ENCODE measurements at places on chromosomes 5 and 9.

GRCh38 chr5:171221916-171222315 lies 87.1 kb upstream of the TLX3 start:
- no peak for DNase-seq

GRCh38 chr5:137872466-137872865 lies 4.8 kb downstream of the MYOT start:
- no peak for DNase-seq

GRCh38 chr5:156383510-156384265 lies 56.7 kb downstream of the SGCD start:
- no peak for DNase-seq

DNA sequence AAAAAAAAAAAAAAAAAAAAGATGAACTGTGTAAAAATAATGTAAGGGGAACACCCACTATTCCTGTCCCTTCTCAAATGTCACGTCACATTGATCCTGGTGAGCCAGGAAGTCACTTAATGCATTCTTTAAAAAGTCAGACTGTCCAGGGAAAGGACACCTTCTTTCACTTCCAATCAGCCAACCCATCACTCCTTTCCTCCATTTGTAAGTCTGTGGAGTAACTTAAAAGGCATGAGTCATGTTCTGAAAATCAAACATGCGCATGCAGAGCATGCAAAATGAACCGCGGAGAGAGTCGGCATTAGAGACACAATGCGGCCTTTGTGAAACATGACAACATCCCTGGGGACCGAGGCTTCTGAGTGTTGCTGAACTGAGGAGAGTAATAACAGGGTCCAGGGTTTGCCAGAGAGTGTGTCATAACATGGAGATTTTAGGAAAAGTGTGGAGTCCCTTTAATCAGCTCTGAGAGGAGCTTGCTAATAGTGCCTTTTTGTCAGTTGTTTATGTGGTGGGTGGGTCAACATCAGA lies 77.6 kb upstream of the SEMA6A start:
- no peak for DNase-seq

DNA sequence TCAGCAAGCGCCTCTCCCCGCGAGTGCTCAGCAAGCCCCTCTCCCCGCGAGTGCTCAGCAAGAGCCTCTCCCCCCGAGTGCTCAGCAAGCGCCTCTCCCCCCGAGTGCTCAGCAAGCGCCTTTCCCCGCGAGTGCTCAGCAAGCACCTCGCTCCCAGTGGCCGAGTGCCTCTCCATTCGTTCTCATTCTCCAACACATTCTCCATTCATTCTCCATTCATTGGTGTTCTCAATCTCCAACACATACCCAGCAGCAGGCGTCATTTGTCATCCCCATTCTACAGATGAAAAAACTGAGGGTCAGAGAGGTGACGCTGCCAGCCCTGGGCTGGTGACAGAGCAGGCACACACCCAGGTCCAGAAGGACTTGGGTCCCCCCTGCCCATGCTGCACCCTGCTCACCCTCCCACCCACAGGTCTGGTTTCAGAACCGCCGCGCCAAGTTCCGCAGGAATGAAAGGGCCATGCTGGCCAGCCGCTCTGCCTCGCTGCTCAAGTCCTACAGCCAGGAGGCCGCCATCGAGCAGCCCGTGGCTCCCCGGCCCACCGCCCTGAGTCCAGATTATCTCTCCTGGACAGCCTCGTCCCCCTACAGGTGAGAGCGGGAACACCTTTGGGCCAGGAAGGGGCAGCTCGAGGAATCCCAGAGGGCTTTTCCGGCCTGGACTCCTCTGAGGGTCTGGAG lies 32.5 kb downstream of the PTGES start:
- no peak for DNase-seq

DNA sequence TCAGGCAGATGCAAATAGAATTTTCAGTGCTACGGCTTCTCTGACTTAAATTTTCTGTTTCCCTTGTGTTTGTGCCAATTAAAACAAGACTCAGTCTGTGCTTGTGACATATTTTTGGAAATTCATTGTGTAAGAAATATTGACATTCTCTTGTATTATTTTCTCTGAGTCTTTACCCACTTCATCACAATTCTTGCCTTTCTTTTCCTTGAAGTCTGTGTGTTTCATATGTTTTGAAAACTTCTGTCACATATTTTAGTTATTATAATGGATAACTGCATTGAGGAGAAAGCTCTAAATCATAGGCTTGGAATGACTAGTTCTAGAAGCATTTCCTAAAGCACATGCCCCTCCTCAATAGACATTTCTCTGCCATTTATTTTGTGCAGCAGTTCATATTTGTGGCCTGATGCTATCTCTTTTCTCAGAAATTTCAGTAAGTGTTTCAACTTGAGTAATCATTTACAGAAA lies 206.6 kb downstream of the PALM2AKAP2 start:
- no peak for DNase-seq

- DNase-seq = no peak
Observed at GRCh38 chr5:96058084-96058483, 96.4 kb upstream of the ELL2 start.

- DNase-seq = no peak
Observed at GRCh38 chr9:133647148-133647547, 11.0 kb downstream of the DBH start.

DNA sequence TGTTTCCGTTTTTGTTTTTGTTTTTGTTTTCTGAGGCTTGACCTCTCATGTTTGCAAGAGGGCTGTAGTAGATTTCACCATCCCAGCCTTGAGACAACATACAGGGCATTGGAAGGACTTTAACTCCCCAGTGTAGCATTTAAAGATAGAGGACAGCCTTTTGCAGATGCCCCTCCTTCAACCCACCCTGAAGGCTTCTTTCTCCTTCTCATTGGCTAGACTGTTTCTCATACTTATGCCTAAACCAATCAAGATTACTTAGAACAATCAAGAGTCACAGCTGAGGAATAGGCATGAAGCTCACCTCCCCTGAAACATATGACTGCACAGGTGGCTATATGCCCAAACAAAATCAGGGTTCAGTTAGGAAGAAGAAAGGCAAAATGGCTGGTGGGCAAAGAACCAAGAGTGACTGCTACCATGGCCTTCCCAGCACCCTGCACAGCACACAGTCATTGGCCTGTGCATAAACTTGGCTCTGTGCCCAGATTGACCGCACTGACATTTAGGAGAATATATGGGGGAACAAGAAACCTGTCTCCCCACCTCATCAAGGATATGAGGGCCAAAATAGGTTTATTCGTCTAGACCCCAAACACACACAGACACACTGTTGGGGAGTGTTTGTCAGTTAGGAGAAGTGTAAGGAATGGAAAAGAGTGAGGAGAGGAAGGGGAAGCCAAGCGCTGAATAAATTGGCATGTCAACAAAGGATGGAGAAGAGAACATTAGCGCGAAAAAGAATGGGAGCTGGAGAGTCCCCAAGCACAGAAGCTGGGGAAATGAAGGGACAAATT lies 137.3 kb upstream of the RANBP3L start:
- no peak for DNase-seq

- DNase-seq = no peak
Observed at GRCh38 chr5:18798058-18798457, 1163.8 kb downstream of the TAF11L14 start.

- no peak for DNase-seq
Observed at GRCh38 chr5:128668921-128669320, 130.9 kb upstream of the FBN2 start.

GRCh38 chr5:28408186-28408585 lies 1369.8 kb upstream of the CDH9 start:
- no peak for DNase-seq

- no peak for DNase-seq
Observed at GRCh38 chr5:53425687-53426511, 54.5 kb upstream of the FST start.

- peak; percentile 74 for DNase-seq
Observed at GRCh38 chr9:130461218-130461630, 16.5 kb downstream of the ASS1 start.

DNA sequence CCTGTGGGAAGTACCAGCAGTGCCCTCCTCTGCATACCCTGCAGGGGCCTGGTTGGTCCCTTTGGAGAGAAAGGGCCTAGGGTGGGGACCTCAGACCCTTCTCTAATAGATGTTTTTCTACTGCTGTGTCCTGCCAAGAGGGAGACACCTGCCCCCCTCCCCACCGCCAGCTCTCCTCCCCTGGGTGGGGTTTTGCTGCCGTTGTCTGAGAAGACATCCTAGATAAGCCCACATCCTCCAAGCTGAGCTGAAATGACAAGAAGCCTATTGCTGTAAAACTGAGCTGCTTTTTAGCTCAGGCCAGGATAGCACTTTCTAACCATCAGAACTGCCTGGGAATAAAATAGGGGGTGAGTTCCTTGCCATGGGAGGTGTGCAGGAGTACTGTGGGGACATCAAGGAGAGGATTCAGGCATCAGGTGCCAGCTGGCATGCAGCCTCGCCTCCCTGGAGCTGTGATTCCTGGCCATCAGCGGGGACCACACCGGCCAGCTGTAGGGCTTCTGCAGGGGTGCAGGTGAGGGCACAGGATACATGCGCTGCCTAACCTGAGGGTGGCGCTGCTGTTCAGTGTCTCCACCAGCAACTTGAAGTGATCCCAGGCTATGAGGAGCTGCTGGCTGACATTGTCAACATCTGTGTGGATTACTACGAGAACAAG lies 37.9 kb downstream of the CYFIP2 start:
- no peak for DNase-seq

DNA sequence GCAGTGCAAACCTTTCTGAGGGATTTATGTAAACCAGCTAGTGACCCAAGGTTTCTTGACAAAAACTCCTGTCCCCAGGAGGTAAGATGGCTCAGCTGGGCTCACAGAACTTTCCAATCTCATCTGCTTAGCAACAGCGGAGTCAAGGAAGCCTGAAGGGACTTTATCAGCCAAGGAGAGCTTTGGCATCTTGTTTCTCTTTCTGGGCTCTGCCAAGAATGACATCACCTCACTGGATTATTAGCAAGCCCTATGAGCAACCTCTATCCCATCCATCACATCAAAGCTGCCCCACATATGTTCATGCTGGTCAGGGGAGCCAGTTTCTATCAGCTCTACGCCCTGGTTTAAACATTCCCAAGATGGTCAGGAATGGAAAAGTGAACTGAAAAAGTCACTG lies 461.3 kb downstream of the ENC1 start:
- no peak for DNase-seq

DNA sequence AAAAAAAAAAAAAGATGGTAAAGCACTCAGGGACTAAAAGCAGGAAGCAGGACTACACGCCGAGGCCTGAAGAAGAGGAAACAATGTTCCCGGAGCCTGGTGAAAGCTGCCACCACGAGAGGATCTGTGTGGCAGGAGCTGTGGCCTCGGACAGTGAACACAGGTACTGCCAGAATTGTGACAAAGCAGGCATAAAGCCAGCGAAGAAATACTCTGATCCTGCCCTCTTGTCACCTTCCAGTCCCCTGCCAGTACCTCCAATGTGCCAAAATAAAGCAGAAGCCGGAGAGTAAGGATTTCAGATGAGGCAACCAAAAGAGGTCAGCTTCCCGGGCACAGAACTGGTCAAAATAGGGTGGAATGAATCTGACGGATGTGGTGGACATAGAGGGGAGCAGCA lies 211.5 kb upstream of the TARS1 start:
- DNase-seq = no peak

DNA sequence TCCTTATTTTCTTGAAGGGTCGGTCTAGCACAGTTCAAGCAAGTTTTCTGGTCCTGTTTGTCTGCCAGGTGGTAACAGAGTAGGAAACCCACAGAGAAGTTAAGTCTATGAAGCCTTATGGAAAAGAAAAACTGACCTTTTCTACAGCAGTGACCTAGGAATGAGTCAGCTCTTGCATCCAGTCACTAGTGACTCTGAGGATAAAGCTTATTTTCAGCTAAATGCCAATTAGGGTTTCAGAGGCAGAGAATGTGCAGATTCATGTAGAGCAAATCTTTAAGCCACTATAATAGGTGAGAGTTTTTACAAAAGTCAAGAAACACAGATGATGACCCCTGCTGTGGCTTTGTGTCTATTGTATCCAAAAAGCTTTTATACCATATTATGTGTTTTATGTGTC lies 100.7 kb downstream of the CWC27 start:
- no peak for DNase-seq

DNA sequence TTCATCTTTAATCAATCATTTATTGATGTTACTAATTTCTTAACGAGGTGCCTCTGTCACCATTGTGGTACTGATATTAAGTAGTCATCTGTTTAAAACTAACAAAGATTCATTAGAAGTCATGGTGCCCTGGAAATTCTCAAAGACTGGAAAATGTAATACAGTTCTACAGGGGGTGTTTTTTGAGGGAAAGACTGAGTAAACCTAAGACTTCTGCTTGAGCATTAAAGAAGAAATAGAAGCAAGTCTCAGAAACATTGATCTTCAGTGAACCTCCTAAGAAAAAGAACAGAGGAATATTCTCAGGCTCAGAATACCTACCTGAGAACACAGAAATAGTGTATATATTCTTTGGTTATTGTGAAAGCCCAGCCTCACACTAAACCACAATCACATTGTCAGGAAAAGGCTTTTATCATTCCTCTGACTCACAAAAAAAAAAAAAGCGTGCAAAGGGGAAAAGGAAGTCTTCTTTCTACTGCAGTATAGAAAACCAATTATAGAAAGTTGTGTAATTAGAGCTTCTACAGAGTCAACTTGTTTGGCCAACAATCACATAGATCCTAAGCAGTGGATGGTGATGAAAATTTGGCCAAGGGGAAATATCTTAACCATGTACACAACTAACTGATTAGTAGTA lies 60.8 kb downstream of the HINT1 start:
- no peak for DNase-seq

DNA sequence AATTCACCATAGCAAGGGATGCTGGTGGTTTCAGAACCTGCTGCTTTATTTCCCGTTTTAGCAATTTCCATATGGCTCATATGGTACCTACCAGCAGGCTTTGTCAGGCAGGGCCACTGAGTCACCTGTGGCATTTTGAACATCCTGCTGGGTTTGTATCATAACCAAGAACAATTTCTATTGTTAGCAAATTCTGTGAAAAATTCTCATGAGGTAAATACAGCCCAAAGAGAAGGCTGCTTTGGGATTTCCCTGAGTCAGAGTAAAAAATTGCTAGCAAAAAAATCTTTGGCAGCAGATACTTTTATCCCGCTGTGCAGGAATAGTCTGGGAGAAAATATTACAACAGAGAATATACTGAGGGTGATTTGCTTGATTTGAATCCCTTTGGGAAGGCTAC lies 52.7 kb downstream of the PRR16 start:
- no peak for DNase-seq

DNA sequence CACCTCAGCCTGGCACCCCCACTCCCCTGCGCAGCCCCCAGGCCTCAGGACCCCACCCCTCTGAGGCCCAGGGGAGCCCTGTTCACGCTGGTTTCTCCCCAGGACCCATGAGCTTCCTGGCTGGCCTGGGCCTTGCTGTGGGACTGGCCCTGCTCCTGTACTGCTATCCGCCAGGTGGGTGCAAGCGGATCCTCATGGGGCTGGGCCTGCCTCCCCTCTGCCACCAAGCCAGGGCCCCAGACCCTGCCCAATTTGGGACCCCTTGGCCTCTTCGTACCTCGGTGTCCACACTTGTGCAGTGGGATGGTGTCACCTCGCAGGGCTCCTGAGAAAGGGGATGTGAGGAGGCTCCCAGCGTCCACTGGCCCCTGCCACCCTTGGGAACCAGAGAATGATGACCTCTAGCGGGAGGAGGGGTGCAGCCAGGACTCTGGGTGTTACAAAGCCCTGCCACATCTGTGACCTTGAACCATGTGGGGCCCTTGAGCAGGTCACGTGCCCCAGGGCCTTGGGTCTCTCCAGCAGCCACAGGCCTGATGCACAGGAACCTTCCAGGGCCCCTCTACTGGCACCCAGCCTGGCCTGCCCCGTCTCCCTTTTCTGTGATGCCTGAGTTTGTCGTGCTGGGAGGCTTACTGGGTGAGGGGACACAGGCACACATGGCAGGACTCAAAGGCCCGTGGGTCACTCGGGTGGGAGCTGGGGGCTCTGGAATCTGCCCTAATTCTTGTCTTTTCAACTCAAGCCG lies 16.3 kb downstream of the CARD19 start:
- DNase-seq = no peak

GRCh38 chr9:72888067-72888466 lies 64.8 kb downstream of the ALDH1A1 start:
- DNase-seq = no peak
